Stimulated activated CD8-positive, alpha-beta memory T cell treated with anti-CD3 and anti-CD28 coated beads, Interleukin-4, amount 100 ng/mL, for 1 hour (primary cell): ENCODE measurements at places on chromosomes 1 and 21.

DNA sequence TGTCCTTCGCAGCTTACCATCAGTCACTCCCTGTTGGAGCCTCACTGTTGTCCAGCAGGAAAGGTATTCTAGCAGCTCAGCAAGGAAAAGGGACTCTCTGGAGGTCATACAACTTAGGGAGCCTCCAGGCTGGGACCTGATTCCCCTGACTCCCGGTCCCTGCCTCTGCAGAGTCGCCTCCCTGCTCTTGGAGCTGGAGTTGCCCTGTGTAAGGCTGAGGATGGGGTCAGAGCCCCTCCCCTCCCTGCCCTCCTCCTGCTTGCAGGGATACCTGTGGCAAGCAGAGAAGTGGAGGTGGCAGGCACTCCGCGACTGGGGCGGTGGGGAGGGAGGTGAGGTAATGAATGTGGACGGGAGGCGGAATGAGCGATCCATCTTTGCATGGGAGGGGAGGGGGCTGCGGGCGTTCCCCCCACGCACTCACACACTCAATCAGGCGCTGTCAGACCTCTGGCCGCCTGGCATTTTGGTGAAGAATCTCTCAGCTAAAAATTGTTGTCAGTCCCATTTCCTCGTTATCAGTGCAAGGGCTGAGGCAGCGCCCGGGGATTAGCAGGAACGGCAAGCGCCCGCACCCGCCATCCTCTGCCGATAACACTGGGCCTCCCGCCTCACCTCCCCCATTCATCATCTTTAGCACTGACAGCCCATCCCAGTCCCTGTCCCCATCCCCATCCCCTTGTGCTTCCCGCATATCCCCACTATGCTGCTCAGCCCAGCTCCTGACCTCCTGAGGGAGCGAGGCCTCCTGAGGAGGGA, 64.3 kb downstream of the TMEM53 start:
- DNase-seq = no peak

GRCh38 chr1:115880981-115881672, 40.2 kb upstream of the NHLH2 start:
- DNase-seq = no peak

- DNase-seq = no peak
These were observed 2.1 kb upstream of the RD3 start for GRCh38 chr1:211493876-211494653.

DNA sequence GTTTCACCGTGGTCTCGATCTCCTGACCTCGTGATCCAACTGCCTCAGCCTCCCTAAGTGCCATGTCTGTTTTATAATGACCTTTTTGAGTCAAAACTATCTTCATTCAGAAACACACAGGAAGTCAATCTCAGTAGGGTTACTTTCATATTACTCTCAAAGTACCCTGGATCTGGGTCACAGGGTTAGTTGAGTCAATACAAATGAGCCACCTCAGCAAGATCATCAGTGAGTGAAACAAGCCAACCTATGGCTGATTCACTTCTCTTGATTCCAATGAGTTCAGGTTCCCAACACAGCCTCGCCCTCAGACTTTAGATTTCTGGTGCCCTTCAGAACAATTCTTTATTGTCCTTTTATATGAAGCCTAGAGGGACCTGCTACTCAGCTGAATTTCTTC, 76.9 kb downstream of the ZC3H11B start:
- DNase-seq = no peak

DNA sequence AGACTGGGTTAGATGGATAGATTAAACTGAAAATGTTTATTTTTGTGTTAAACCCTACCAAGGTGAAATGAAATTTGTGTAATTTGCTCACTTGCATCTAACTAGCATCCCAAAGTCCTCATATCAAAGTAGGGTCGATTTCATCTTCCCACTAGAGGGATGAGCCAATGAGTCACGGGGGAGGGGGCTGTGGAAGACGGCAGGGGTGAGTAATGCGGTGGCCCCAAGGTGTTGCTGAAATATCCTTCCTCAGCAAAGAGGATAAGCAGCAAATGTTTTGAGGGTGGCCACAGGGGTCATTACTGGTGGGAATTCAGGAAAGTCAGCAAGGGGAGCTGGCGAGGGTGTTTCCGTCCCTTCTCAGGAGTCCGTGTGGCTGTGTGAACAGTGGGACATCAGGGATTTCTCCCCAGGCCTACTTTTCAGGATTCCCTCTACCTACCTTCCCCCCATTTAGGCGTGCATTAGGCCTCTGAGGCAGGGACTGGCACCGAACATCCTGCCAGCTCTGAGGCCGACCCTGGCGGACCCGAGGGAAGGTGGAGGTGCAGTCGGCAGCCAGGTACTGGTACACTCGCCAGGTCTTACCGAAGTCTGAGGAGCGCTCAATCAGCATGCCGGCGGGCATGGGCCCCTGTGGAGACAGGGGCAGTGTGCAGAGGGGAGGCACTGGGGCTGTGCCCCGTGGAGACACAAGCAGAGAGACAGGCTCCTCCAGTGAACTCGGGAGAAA, 18.1 kb downstream of the LAMB3 start:
- DNase-seq = no peak
